Eye (tissue), 1 donor: ENCODE measurements at places on chromosomes 7 and 10.
A peak's percentile ranks its signal among the peaks of the same experiment; 100 is the strongest.

DNA sequence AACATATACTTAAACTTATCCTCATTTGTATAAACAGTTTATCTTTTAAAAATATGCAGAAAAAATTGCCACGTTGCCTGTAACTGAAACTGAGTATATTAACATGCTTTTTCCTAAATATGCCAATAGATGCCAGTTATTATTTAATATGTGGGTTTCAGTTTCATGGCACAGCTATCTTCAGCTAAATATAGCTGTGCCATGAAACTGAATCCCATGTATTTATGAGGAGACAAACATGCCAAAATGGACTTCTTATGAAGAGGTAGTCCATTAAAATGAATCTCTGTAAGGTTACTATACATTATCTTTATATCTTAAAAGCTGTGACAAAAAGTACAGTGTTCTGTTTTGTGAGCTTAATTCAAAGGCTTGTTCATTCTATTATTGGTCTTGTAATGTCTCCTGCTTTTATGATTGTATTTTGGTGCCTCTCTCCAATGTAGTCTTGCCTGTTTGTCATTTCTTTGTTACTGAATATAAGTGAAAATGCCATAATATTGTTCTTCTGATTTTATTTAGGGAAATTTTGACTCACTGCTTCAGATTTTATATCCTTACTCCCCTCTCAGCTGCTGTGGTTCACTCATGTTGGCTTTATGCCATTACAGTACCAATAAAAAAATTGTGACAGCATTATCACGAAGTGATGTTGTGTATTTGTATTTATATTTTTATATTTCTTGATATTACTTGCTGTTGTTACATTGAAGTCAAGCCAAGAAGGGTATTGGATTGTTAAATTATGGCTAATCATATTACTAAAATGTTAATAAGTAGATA, 34.3 kb upstream of the CACNA2D1 start:
- DNase-seq, result no peak

DNA sequence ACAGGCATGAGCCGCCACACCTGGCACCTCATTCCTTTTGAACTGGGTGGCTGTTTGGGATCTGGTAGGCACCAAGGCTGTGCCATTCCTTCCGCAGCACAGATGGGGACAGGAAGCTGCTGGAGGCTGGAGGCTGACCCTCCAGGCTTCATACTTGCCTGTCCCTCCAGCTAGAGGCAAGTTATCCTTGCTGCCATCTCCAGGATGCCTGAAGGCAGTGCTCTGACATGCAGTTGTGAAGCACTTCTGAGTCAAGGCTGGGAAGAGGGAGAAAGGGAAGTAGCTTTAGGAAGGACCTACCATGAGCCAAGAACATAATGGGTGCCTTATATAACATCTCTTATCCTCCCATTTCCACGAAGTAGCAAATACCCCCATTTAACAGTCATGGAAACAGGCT, 9.5 kb downstream of the MARVELD1 start:
- no peak for DNase-seq

GRCh38 chr10:6379015-6379776, 176.5 kb downstream of the PFKFB3 start:
- DNase-seq, result no peak

- no peak for DNase-seq
Observed at GRCh38 chr10:128316925-128317324, 190.7 kb upstream of the MKI67 start.

GRCh38 chr10:106592396-106592795, 572.1 kb downstream of the SORCS1 start:
- no peak for DNase-seq

DNA sequence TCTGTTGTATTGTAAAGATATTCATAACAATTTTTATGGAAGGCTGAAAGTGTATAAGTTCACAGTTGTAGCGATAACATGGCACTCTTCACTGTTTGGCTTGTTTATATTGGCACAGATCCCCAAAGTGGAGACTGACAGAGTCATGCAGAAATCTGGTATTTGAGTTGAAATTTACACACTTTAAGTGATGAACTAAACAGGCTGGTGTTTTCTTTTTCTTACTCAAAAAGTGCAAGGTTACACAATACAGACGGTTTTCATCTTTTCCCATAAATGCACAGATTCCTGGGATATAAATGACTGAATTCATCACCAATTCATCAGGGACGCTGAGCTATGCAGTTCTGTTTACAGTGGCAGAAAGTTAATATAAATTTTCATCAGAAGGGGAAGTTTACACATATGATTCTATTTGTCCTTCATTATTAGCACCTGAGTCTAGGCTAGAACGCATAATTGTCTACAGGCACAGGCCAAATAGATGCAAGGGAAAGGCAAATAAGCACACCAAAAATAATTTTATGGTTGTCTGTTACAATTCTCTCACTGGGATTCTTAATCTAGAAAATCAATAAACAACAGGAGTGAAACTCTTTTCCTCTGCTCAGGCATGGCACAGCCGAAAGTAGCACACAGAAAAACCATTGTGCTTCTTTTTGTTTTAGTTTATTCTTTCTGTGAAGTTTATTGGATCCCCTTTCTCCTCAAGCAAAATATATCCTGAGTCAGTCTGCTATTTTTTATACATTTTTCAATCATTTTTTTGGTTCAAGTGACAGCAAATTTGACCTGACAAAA, 88.0 kb downstream of the FOXP2 start:
- DNase-seq, result peak; percentile 72

DNA sequence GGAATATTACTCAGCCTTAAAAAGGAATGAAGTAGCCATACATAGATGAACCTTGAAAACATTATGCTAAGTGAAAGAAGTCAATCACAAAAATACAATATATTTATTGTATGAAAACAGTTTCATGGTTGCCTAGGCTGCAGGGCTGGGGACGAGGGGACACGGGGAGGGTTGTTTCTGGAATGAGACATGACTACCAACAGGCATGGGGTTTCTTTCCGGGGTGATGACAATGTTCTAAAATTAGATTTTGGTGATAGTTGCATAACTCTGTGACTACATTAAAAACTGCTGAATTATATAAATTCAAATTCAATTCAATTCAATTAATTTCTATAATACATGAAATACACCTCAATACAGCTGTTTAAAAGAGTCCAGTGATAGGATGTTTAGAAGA, 88.0 kb downstream of the ARHGAP22 start:
- no peak for DNase-seq
